ENCODE measurements at places on chromosomes 1 and 21.

GRCh38 chr1:21764615-21765423, 18.1 kb downstream of the USP48 start:
- peak; percentile 97 for DNase-seq

- no peak for DNase-seq
Observed at GRCh38 chr21:43300496-43301408, 126.2 kb downstream of the SIK1 start.

DNA sequence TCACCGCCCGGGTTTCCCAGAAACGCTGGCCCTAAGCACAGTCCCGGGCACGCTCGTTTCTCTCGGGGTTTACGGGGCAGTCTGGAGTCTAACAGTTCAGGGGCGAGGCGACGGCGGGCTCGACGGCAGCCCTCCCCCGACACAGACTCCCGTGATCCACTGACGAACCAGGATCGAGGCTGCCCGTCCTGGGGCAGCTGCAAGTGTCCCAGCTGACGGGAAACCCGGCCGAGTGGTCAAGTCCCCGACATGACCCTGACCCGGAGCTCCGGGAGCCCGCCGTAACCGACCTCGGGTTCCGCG, 494 bp downstream of the UBE2J2 start:
- DNase-seq: peak; percentile 19

GRCh38 chr1:184534690-184535089, 147.9 kb downstream of the C1orf21 start:
- DNase-seq: no peak

DNA sequence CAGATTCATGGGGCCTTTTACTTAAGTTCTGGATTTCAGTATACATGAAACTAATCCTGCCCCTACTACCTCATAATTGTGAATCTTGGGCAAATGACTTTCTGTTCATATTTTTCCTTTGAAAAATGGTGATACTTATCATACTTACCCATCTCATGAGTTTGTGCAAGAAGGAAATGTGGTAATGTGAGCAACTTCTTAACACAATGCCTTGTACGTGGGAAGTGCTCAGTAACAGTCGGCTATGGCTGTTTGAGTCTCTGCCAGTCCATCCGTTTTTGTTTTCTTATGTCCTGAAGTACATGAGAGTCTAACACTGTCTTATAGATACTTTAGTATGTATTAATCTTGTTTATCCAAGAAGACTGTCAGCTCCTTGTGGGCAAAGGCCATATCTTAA, 86.5 kb downstream of the PATJ start:
- no peak for DNase-seq

DNA sequence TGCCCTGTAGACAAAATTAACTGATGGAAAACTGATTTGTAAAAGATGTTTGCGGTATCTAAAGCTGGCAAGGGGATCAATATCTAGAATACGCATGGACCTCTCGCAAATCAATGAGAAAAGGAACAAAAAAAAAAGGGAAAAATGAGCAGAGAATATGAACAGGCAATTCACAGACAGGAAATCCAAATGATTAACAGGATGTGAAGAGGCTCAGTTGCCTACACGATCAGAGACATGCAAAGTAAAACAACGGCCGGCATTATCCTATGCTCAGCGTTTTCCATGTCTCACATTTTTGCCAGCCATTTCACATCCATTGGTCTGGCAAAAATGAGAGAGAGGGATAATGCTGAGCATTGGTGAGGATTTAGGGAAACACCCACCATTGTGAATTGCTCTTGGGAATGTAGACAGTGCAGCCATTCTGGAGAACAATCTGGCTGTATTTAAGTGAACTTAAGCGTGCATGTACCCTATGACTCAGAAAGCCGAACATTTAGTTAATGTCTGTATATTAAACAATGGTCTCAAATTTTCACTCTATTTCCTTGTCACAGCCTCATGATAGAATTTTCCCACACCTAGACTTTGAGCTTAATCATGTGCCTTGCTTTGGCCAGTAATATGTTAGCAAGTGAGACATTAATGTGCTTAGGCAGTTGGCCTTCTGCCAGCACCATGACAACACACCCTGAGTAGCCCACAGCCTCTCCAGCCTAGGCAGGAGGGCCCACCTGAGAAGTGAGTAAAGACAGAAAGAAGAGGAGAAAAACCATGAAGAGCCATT, 61.0 kb upstream of the NBPF3 start:
- DNase-seq: no peak

DNA sequence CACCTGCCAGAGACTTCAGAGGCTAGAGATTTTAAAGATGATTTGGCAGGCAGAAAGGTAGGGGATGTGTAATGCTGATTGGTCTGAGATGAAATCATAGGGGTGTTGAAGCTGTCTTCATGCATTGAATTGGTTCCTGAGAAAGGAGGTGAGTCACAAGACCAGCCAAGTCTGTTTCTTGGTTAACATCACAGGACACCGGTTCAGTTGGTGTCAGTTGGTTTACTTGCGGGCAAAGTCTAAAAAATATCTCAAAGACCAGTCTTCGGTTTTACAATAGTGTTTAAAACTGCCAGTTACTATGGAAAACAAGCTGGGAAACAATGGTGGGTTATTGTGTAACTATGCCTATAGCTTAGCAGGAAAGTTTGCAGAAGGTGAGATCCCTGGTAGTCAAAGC, 305.9 kb downstream of the BARHL2 start:
- DNase-seq: no peak

GRCh38 chr21:32572574-32573420, 12.5 kb downstream of the TCP10L start:
- DNase-seq: no peak

- no peak for DNase-seq
Observed at GRCh38 chr1:160647329-160647720, 481 bp upstream of the SLAMF1 start.

GRCh38 chr1:145977486-145978470, 13.3 kb downstream of the POLR3GL start:
- peak; percentile 86 for DNase-seq

DNA sequence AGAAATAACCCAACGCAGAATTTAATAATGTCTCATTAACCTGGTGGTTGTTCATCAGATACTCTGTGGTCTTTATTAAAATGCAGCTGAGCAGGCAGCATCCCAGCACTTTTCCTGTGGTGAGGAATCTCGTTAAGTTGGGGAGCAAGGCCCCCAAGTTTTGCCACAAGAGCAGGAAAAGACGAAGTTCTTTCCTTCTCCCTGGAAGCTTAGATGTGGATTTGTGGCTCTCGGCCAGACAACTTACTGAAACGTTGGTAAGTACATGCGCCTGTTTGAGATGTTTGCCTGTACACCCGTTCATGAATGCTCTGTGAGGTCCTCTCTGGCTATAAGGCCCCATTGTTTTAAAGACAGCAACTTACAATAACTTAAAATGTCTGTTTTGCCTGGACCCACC, 34.3 kb upstream of the PDE9A start:
- DNase-seq: no peak

- DNase-seq: no peak
Observed at GRCh38 chr1:51726544-51727225, 109.8 kb downstream of the OSBPL9 start.

DNA sequence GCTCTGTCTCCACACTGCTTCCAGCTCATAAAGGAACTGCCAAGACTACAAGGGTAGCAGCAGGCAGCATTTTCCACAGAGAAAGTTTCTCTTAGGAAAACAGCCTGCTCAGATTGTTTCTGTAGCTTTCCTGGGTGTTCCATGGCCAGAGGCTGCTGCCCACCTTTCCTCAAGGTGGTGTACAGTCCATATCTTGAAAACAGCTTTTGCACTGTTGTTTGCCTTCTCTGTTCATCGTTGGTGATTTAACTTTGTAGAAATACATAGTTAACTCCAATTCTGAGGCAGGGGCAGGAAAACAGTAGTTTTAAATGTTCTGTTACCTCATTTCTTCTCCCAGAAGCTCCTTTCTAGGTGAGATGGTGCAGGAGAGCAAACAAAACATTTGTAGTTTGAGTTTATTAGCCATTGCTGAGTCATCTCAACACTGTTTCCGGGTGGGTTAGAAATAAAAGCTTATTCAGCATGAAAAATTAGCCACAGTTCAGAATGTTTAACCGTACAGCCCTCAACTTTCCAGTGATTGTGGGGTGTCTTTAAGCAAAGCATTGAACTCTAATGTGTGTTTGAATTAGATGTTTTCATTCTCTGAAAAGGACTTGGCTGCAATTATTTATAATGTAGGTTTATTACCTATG, 41.7 kb downstream of the DIP2A start:
- peak; percentile 30 for DNase-seq

GRCh38 chr1:153919876-153920852, 2.6 kb downstream of the GATAD2B start:
- DNase-seq: peak; percentile 59

- no peak for DNase-seq
Observed at GRCh38 chr1:119564548-119564947, 57.5 kb downstream of the HSD3B1 start.

Data from EH (cell line).